ENCODE measurements at places on chromosomes 5 and 9.

GRCh38 chr9:82325907-82326306, 337.3 kb downstream of the SPATA31D1 start:
- no peak for DNase-seq

- no peak for DNase-seq
Observed at GRCh38 chr5:14235872-14236271, 92.7 kb downstream of the TRIO start.

DNA sequence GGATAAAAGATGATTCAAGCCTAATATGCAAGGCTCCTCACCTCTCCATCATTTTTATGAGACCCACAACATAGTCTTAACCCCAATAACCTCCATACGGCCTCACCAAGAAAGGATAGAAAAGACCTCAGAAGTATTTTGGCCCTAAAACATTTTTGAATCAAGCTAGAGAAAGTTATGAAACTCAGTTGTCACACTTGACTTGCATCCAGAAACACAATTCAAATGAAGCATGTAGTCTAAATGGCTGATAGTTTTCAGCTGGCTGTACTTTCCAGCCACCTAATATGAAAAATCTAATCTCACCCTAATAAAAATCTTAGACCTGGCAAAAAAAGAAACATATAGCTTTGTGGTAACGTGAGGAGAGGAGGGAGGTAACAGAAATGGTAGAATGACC, 116.1 kb downstream of the ARL15 start:
- DNase-seq, result no peak

- DNase-seq, result no peak
Observed at GRCh38 chr9:22307013-22307711, 139.5 kb upstream of the DMRTA1 start.

GRCh38 chr9:117413346-117414219, 1.3 kb downstream of the ASTN2 start:
- no peak for DNase-seq

- no peak for DNase-seq
Observed at GRCh38 chr9:135278586-135278985, 191.1 kb downstream of the OLFM1 start.

DNA sequence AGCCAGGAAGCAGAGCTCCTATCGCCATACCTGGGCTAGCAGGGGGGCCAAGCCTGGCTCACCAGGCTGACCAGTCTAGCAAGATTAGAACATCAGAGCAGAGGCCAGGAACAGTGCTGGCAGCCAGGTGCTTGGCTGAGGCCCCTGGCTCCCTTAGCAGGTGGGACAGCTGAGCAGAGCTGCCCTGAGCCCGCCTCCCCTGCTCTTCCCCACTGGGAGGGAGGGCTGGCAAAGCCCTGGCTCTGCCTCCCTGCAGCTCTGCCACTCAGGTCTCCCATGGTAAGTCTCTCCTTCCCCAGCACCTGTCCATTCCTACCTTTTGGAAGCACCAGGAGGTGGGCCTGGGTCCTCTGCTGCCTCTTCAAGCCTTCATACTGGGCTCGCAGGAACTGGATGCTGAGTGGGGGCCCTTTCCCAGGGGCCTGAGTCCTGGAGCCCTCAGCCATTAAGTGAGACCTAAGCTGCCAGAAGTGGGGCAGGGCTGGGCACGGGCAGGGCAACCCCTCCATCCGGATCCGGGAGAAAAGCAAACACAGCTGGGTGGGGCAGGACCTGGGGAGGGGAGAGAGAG, 803 bp downstream of the C9orf152 start:
- DNase-seq, result no peak

GRCh38 chr9:34493972-34494535, 28.7 kb downstream of the ENHO start:
- DNase-seq, result peak; percentile 67

DNA sequence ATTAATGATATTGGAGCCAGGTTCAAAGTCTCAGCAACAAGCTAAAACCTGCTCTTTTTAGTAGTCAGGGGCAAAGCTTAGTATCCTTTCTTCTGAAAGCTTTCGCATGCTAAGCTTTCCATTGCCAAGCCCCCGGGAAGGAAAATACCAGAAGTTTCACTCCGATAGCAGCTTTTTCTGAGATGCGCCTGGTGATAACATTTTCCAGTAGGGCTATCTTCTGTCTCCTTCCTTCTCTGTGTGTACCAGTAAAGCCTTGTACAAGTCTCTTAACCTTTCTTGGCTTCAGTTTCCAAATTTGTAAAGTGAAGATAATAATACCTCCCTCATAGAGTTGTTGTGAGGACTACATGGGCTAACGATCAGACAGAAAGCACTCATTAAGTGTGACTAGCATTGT, 36.7 kb downstream of the DOCK8 start:
- DNase-seq, result no peak

GRCh38 chr5:66779528-66779927, 183.3 kb downstream of the MAST4 start:
- DNase-seq, result no peak

- peak; percentile 71 for DNase-seq
Observed at GRCh38 chr5:68378204-68378820, 162.8 kb downstream of the PIK3R1 start.

GRCh38 chr9:125743682-125744428, 3.3 kb upstream of the PBX3 start:
- no peak for DNase-seq

DNA sequence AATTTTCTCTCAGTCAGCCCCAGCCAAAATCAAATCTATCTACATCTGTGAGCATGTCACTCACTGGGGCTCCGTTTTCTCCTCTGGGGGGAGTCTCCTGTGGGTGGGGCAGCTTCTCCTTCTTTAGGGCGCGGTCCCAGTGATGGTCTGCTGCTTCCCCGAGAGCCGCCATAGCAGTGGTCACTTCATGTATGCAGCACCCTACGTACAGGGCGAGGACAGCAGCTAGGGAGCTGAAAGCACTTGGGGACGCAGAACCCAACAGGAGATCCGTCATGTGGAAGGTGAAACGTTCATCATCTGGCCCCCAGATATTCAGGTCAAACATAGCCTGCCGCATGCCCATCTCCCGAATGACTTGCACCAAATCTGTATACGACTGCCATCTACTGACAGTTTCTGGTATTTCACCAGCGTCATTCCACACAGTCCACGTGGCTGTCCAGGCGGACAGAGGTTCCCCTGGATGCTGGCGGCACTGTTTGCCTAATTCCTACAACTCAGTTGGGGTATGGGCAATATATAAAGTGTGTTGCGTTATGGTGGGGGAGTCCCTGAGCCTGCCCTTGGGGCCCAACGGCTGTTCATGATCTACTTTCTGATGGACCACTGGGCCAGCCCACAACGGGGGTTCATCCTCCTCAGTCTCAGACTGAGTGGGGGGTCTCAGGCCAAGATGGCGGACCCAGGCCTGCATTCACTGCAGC, 795.0 kb downstream of the EFNA5 start:
- peak; percentile 60 for DNase-seq

DNA sequence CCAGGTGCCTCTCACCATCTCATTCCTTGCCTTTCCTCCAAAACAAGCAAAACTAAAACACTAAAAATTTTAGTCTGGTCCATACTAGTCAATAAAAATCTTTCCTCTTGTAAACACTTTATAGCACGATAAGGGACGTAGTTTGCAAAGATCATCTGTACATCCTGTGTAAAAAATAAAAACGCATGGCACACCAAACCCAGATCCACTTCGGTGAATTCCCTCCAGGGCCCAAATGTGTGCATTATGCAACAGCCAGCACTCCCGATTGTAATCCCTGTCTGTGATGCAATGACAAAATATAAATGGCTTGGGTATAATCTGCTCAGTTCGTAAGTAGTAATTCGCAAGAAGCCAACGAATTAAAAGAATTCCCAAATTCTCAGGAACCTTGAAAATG, 1.4 kb downstream of the FAM169A start:
- no peak for DNase-seq

GRCh38 chr5:131765261-131765660, 31.6 kb downstream of the FNIP1 start:
- DNase-seq, result no peak

- DNase-seq, result no peak
Observed at GRCh38 chr5:33848554-33848953, 43.2 kb downstream of the ADAMTS12 start.

GRCh38 chr9:127557466-127557869, 54.6 kb upstream of the STXBP1 start:
- DNase-seq, result peak; percentile 73

- no peak for DNase-seq
Observed at GRCh38 chr5:118967059-118967508, 21.3 kb downstream of the DTWD2 start.

DNA sequence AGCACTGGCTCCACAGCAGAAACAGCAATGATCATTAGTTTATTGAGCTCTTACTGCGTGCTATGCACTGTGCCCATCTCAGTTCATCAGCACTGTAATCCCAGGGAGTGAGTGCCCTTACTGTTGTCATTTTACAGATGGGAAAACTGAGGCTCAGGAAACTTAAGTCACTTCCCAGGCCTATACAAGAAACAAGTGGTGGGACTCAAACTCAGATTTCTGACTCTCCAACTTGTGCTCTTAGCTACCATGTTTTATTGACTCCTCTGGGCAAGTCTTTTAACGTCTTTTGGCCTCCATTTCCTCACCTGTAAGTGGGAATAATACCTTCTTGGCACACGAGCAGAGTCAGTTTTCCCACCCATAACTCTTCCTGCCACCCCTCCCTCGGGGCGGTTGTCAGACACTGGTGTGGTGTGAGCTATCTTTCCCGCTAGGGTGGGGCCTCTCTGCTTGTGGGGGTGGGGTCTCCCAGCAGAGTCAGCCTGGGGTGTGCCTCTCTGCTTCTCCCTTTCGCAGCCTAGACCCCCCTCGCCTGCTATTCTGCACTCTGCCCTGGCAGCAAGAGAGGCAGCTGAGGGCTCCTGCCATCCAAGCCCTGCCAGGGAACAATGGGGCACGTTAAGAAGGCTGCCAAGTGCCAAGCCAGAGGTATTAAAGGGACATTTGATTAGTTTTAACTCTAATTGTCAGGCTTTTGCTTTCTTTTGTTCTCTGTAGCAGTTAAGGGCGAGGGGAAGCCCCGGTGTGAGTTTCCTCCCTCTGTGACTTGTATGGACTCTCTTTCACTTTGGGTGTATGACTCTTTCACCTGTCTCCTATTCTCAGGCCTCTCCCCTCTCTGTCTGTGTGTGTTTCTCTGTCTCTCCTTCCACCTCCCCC, 12.1 kb downstream of the GALNT10 start:
- DNase-seq, result no peak

- peak; percentile 24 for DNase-seq
Observed at GRCh38 chr9:123860603-123861002, 69.3 kb downstream of the DENND1A start.

DNA sequence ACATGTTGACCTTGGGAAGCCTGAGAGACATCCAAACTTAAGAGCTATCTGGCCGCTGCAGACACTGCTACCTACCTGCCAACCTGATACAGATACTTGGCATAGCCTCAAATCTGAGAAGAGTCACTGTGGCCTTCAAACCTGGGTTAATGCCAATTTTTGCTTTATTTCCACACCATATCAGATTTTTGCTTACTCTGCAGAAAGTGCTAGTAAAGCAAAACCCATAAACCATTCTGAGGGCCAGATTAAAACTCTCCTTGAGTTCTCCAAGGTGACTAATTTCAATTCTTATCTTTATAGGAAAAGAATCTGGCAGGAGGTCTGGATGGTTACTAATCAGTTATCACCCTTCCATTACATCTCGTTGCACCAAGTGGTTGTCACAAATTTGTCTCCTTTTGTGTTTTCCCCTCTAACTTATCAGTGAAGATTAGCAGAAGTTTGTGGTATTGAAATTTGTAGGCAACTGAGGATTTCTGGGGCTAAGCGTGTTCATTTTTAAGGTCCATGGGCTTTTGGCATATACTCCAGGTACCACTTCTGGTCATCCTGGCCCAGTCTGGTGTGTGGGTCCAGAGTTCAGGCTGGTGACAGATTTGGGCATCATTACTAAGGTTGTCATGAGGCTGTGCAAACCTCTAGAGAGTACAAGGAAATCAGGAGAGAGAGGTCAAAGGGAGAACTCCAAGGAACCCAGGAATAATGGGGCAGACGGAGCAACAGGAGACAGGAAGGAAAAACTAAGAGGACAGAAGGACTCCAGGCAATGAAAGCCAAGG, 177.9 kb downstream of the TSSK1B start:
- DNase-seq, result no peak

GRCh38 chr9:19922476-19923118, 133.8 kb upstream of the SLC24A2 start:
- peak; percentile 42 for DNase-seq

- DNase-seq, result no peak
Observed at GRCh38 chr5:105740242-105740641, 1930.5 kb downstream of the EFNA5 start.

GRCh38 chr9:93111371-93112115, 15.5 kb downstream of the CARD19 start:
- peak; percentile 79 for DNase-seq

DNA sequence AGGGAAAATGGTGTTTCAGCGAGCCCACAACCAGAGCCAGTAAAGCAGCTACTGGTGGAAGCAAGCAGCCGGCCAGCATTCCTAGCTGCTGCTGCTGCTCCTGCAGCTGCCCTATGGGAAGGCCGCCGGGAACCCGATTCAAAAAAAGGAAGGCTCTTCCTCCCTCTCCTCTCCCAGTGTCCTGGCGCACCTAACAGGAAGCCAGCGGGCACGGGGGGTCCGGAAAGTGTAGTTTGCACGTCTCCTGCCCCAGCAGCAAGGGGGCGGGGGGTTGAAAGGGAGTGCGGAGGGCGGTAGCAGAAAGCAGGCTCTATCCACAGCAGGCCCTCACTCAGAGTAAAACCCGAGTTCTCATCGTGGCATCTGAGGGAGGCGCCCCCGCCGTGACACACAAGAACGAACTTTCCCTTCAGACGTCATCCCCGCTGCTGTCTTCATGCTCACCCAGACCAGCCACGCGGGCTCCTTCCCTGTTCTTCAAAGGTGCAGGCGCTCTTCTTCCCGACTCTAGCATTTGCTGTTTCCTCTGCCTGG, 16.5 kb downstream of the GRXCR2 start:
- DNase-seq, result no peak

- DNase-seq, result no peak
Observed at GRCh38 chr9:114522286-114522685, 17.0 kb upstream of the WHRN start.

DNA sequence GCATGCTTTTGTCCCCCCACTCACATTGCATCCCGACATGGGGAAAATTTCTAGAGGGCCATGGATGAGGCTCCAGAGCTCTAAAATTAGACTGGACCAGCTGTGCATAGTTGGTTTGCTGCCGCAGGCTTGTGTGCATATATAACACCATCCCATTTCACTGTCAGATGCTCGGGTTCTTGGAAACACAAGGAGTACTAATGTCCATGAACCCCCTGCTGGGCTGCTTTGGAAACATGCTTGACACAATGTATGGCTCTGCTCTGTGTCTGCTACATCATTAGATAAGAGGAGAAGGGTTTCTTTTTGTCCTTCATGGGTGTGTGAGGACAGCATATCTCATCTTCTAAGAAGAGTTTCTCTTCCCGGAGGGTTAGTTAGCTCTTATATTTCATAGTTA, 292.1 kb upstream of the RORB start:
- DNase-seq, result no peak

- no peak for DNase-seq
Observed at GRCh38 chr9:114908805-114909448, 21.5 kb downstream of the TNFSF8 start.

DNA sequence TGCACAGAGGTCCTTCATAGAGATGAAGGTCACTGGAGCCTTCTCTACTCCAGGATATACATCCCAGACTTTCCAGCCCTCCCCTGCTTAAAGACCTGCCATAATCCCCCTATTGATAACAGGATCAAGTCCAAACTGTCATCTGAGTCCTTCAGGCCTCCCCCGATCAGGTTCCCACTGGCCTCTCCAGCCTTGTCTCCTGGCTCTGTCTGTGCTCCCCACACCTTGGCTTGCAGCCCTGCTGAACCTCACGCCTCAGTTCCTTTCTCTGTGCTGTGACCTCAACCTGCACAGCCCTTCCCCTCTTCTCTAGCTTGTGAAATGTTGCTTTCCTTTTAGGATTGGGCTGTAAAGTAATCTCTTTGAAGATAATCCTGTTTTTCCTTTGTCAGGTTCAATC, 2.5 kb upstream of the HRH2 start:
- no peak for DNase-seq

Measured in NB4 (cell line).